ENCODE measurements at places on chromosomes 13 and 19. TPM values are rescaled to one million over a fixed set of nuclear protein-coding genes. Genes with fewer than 3 reads are reported as not detected.

OVOL3 gene
- not detected for total RNA-seq

CEACAM21 gene
- not detected for total RNA-seq

PLEKHG2 gene
- total RNA-seq = 25.5 TPM

ZNF534 gene
- total RNA-seq = 0.17 TPM

KIR3DL2 gene
- total RNA-seq = not detected

UGGT2 gene
- total RNA-seq = 50.0 TPM

SLC5A5 gene
- not detected for total RNA-seq

TMTC4 gene
- 14.8 TPM for total RNA-seq

MYPOP gene
- total RNA-seq = 2.5 TPM

ZNF536 gene
- 0.99 TPM for total RNA-seq

KCNC3 gene
- not detected for total RNA-seq

CRX gene
- not detected for total RNA-seq
